ENCODE measurements at places on chromosomes 2 and 18.

DNA sequence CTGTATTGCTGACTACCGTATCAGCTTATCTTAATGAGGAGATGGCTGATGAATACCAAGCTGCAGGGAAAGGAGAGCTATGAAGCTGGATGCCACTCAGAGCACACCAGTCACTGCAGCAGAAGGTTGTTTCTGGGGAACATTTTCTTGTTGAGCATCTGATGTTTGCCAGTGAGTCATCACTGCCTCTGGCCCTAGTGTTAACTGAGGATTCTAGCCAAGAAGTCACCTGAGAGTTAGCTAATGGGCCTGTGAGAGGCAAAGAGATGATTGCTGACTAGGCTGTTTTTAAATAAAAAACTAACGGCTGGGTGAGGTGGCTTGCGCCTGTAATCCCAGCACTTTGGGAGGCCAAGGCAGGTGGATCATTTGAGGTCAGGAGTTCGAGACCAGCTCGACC, 37.9 kb downstream of the CCDC150 start:
- DNase-seq: no peak

GRCh38 chr2:136242687-136243277, 124.8 kb upstream of the CXCR4 start:
- no peak for DNase-seq

- peak; percentile 97 for DNase-seq
Observed at GRCh38 chr2:45009303-45009927, at the start of gene SIX2. Gene SIX2, minus strand, starts transcription at chr2:45009452. Its CDS starts 342 bp downstream, at chr2:45009110.

DNA sequence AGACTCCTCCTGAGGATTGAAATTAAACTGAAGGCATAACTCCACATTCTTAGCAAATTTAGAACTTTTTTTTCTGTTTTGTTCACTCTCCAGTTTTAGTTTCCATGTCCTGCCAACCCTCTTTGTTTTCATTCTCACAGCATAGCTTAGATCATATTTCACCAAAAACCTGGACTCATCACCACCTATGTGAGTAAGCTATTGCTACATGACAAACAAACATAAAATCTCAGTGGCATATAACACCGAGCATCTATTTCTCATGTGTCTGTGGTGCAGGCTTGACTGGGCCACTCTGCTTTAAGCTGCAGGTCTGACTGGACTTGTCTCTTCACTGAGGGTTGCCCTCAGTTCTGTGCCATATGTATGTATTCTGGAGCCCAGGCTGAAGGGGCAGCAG, 385.2 kb downstream of the ARHGAP15 start:
- no peak for DNase-seq

DNA sequence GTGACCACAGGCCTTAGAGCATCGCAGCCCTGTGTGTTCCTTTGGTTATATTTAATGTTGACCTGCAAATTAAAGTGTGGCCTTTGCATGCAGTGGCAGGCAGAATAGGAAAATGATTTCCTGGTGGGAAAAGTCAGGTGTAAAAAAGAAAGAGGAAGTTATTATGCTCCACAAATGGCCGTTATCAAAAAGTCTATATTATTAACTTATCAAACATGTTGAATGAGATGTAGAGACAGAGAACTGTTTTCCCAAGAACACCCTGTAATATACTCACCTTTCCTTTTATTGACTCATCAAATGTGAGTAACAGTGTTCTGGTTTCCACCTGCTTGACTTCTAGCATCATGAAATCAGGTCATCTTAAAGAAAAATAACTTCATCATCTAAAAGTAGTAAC, 35.3 kb downstream of the MEIS1 start:
- DNase-seq: no peak

DNA sequence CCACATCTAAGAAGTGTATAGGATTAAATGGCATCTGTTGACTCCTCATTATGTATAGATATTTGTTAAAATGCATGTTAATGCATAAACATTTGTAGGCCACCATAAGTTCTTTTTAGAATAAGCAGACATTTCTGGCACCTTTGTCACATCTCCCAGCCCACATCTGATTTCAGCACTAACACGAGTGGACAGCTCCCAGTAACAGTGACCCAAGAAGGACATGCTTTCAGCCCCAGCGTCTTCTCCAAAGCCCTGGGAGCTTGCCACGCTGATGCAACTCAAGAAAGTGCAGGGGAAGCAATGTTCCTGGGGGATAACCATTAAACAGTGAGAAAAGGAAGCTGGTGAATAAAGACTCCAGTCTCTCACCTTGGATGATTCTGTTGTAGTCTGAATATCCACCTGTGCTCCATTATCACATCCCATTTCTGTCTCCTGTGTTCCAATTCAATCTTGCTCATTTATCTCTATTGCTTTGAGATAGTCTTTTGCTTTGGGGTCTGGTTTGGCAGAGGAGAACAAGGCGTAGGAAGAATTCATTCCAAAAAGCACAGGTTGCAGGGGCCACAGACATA, 182.6 kb upstream of the THSD7B start:
- no peak for DNase-seq

GRCh38 chr2:41930807-41931566, 116.8 kb upstream of the PKDCC start:
- DNase-seq: no peak

DNA sequence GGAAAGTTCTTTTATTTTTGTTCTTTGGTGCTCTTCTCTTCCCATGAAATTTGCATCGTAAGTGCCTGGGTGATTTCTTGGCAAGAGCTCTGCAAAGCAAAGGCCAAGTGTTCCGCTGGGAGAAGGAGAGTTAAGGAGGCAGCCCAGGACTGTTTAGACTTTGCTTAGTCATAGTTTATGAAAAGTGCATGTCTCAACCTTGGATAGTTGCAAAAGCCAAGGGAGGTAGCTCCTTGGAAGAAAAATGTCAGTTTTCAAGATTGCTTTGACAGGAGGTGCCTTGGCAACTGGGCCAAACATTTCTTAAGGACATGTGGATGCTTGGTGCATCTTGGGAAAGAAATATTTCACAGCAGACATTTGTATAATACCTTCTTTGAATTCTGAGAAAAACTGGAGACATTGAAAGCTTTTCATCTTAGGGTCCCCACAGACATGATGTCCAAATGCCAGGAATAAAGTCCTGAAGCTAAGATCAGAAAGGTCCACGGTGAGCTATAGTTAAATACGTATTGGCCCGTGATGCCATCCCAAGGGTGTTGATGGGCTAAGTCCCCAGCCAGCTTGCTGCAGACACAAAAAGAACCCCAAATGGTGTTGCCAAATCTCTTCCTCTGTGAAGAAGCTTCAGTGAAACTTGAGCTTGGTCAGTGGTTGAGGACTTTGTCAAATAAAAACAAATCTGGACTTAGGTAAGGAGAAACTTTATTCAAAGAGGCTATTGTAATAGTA, 96.3 kb upstream of the THUMPD2 start:
- DNase-seq: no peak

DNA sequence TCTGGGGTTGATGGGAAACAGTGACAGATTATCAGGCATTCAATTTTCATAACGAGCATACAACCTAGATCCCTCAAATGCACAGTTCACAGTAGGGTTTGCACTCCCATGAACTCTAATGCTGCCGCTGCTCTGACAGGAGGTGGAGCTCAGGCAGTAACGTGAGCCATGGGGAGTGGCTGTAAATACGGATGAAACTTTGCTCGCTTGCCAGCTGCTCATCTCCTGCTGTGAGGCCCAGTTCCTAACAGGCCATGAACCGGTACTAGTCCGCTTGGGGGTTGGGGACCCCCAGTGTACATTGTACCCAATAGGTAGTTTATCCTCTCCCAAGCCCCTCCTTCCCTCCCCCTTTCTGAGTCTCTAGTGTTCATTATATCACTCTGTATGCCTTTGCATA, 94.6 kb downstream of the PTH2R start:
- DNase-seq: peak; percentile 67

- no peak for DNase-seq
Observed at GRCh38 chr2:88838165-88838635, 146.7 kb downstream of the RPIA start.

DNA sequence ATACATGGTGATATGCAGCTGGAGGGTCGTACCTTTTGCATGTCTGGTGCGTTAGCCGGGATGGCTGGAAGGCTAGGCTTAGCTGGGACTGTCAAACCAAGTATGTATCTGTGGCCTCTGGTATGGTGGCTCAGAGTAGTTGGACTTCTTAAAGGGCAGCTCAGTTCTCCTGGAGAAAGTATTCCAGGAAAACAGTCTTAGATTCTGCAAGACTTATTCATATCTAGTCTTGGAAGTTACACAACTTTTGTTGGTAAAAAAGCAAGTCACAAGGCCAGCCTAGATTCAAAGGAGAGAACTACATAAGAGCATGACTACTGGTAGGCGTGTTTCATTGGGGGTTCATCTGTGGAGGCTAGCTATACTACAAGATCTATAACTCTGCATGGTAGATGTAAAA, 45.5 kb downstream of the EML4 start:
- no peak for DNase-seq

DNA sequence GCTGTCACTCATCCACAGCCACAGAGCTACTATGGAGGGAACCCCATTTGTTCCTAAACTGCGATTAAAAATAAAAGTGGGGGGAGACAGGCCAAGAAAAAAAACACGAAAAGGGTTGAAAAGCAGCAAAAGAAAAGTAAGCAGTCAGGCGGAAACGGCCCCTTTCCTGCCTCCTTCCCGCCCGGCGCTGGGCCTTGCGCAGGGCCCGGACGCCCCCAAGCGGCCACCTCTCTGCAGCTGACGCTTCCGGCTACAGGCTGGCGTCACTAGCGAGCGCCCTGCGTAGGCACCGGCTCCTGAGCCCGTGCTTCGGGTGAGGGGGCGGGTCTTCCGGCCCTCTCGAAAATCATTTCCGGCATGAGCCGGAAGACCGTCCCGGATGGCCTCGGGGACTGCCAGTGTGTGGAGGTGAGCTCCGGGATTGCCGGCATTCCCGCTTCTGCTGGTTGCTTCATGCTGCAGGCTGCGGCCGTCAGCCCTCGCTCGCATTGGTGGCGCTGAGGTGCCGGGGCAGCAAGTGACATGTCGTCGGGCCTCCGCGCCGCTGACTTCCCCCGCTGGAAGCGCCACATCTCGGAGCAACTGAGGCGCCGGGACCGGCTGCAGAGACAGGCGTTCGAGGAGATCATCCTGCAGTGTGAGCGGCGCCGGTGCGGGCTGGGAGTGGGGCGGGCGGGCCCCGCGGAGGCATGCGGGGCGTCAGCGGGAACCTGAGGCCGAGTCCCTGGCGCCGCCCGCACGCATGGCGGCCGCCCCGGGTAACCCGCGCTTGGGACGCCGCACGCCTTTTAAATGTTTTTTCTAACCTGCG, at the start of gene ATG16L1:
Gene ATG16L1 (plus strand): TSS at position 368 of the 811 bp plus-strand sequence. CDS start 155 bp downstream, at position 523.
- DNase-seq: peak; percentile 94

DNA sequence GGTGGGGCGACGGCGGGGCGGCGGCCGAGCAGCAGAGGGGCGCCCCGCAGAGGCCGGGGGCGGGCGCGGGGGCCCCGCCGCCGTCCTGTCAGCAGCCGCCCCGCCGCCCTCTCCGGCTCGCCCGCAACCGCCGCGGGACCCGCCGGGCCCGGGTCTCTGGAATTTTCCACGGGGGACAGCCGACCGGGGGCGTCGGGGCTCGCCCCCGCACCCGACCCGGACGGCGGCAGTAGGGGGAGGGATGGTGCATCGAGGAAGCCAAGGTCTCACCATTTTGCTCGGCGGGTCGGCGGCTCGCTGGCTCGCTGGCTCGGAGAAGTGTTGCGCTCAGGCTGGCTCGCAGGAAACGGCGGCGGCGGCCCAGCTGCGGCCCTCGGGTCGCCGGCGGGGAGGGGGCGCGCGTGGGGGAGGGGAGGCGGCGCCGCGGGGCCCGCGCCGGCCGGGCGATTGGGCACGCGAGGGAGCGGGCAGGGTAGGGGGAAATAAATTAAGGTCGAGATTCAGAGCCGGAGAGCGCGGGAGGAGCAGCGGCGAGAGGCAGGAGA, 405 bp downstream of the PPP3R1 start:
- no peak for DNase-seq

DNA sequence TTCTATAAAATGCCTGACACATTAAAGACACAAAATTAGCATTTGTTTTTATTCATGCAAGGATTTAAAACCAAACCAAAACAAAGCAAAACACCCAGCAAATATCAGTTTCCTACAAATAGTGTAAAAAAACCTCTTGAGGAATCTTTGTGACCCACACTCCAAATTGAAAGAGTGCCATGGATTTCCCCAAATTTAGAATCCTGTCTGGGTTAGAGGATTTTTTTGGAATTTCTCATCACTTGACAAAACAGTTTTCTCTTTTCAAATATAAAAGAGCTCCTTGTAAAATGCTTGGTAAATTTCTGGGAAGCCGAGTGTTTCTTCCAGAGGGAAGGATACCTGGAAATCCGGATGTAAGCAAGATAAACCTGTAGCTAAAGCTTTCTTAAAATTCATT, 1.7 kb upstream of the FN1 start:
- no peak for DNase-seq

DNA sequence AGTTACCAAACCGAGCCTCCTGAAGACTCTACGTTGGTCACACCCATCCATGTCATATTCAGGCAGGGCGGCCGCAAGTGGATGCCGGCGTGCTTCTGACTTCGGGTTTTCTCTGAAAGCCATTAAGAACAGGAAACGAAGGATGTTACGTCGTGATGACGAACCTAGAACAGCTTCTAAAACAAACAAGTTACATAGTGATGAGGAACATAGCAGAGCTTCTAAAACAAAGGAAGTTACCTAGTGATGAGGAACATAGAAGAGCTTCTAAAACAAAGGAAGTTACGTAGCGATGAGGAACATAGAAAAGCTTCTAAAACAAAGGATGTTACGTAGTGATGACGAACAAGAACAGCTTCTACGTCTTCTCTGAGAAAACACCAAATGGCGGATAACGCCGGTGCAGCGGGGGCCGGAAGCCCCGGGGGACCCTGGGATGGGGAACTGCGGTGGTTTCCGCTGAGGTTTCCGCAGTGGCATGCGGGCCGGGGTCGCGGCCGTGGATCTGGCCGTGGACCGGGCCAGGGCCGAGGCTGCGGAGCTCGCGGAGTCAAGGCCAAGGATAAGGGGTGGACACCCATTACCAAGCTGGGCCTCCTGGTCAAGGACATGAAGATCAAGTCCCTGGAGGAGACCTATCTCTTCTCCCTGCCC, 141.1 kb downstream of the SOCS6 start:
- no peak for DNase-seq

DNA sequence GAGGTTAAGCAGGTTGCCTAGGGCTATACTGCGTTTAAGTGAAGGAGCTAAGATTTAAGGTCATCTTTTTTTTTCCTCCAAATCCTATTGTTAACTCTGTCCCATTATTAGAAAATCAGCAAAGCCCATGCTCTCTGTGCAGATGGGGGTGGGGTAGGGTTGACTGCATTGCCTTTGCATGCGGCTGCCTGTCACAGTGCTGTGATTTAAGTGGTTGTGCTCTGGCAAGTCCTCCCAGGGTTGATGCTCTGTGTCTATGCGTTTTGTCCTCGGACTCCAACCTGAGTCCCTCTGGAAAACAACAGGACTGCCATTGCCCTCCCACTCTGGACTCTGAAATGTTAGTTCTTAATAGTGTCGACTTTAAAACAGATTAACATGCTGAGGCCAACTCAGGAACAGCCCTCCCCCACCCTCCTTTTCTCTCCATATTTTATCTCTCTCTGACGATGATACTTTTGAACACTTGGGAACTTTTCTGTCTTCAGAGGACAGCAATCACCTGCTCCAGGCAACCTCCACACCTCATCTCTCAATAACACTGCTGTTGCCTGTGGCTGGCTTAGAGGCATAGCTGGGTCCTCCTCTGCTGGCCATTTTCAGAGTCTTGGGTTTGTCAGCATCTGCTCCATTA, 5.8 kb downstream of the FHOD3 start:
- no peak for DNase-seq
